ENCODE measurements at places on chromosomes 3 and 15.
A peak's percentile ranks its signal among the peaks of the same experiment; 100 is the strongest.

- peak; percentile 37 for DNase-seq
Measured at GRCh38 chr3:60948488-60948887, 302.8 kb downstream of the FHIT start.

DNA sequence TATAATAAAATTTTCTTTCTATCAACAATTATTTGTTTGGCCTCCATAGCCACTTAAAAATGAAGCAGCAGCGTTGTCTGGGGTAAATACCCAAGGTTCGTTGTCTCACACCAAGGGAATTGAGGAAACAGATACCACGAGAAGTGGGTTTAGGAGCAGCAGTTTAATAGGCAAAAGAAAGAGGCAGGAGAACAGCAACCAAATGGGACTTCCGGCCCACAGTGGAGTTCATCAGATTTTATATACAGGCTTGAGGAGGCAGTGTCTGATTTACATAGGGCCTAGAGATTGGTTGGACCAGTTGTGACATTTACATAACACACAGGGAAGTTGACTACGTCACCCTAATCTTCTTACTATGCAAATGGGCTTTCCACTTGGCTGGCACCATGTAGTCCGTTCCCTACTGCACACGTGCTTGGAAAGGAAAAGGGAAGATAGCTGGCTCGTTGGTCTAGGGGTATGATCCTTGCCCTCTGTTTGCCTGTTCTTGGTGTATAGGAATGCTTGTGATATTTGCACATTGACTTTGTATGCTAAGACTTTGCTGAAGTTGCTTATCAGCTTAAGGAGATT lies 61.5 kb upstream of the SETMAR start:
- DNase-seq, result no peak

- DNase-seq, result peak; percentile 38
Measured at GRCh38 chr3:65996589-65996988, 42.1 kb downstream of the MAGI1 start.

DNA sequence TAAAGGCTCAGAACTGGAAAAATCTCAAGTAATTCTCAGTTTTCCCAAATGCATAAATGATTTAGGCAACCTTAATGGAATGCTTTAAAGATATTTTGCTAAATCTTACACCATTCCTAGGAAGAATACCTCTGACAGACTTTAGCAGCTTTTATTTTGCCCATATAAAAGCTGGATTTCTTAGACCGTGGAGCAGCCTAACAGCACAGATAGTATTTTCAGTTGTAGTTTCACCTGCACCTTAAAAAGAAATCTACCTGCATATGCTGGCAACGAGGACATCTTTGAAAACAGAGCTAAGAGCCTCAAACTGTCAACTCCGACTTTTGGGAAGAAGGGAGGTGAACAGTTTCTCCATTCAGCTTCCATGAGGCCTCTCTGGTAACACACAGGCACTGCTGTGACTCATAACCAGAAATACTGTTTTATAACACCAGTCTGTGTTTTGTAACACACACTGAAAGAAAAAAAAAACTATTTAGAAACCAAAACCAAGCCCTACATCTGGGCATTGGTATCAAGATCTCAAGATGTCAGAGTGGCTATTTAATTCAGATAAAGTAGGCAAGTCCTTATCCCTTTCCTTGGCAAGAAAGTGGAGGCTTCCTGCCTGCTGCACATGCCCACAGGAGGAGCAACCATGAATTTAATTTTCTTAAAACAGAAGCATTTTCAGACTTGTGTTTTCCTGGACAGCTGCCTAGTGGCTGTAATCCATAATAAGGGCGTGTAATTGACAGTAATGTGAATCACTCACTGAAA lies 181.5 kb upstream of the ICE2 start:
- DNase-seq, result peak; percentile 82

DNA sequence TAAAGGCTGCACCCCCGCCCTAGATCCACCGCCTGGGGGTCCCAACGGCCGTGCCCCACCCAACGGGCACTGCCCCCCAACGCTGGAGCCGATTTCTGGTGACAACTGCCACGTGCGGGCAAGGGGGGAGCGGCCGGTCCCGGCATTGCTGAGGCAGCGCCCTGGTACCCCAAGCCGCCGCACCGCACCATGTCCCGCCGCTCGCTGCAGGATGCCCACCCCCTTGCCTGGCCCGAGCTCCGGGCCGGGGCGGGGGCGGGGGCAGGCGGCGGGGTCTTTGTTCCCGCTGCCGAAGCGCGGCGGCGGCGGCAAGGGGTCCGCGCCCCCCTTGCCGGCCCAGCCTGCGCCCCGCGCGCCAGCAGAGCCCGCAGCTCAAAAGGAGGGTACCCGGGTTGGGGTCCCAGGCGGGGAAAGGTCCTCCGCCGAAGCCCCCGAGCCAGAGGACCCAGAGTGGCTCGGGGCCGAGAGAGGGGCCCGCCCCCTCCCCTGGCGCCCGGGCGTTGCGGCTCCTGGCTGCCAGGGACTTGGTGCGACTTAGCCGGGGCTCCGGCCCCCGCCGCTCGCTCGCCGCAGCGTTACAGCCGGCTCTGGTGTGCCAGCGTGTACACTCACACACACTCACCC lies 678 bp downstream of the SEMA7A start:
- no peak for DNase-seq

DNA sequence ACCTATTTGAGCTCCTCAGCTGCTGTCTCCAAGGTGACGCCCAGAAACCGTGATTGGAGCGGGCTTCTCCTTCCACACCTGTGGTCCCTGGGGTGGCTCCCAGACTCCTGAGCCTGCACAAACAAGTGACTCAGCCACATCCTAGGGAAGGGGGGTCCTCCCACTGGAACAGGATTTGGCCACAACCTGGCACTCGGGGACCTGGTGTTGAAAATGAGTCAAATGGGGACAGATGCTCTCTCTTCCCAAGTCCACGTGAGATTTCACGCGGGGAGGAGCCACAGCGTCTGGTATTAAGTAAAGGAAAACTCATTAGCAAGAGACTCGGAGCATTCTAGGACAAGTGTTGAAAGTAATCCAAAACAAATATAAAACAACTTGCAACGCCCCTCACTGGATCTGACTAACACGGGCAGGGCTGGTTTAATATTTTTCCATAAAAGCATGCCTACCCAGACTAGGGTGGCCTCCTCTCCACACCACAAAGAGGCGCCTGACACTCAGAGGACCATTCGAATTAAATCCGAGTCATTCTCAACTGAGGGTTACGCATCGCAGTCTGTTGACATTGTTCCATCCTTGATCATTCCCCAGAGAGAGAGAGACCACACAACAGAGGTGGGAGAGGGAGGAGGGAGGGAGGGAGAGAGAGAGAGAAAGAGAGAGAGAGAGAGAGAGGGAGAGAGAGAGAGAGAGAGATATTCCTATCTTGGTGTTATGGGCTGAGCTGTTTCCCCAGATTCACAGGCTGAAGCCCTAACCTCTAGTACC lies 74.4 kb downstream of the MGLL start:
- DNase-seq, result peak; percentile 97

GRCh38 chr3:105417525-105418289 lies 51.0 kb downstream of the ALCAM start:
- DNase-seq, result peak; percentile 47

GRCh38 chr15:81176291-81176893 lies 20.3 kb upstream of the IL16 start:
- DNase-seq, result no peak

- DNase-seq, result no peak
Measured at GRCh38 chr15:90375071-90375470, 13.0 kb upstream of the IQGAP1 start.

DNA sequence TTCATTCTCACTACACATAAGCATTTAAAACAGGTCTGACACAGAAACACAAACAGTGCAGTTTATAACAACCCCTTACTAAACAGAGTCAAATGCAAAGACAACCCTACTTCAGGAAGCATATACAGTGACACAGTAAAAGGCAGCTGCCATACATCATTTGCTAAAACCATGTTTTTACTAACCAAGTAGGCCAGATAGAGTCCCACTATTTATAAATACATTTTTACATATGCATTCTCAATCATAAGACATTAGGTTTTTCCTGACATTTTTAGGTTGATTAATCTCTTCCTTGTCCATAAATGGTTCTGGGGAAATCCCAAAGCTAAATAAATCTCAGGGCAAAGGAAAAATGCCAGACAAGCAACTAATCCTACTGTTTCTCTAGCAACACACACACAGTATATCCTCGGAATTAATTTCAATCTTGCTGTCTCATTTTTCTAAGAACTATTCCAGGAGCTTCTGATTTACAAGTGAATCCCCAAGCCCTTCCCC lies 39.0 kb downstream of the CHAC1 start:
- peak; percentile 31 for DNase-seq

DNA sequence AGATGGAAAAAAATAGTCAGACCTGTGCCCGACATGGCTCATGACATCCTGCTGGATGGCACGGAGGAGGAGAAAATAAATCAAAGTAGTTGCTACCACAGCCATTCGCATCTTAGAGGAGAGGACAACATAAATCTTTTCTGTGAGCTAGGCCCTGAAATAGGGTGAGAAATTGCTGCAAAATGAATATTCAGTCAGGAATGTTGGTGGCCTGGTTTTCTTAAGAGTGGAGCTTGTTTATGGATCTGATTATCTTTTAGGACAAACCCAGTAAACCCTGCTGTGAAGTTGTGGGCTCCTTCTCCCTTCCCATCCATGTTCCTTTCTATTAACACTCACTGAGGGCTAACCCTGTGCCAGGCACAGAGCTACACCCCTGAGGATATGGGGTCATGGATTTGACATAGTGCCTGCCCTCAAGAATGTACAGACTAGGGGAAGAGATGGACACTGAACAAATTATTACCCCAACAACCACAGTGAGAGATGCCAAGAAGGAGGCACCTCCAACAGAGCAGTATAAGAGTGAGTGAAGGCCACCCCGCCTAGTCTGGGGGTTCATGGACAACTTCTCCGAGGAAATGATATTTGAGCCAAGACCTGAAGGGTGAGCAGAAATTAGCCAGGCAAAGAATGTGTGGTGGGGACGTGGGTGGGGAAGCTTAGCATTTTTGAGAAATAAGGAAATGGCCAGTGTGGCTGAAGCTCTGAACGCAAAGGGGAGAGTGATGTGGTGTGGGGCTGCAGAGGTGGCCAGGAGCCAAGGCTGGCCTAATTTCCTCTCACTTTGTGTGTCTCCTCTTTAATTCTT lies 68.9 kb upstream of the ARL8B start:
- DNase-seq, result peak; percentile 90

- DNase-seq, result no peak
Measured at GRCh38 chr15:98722645-98723044, 74.3 kb downstream of the IGF1R start.

DNA sequence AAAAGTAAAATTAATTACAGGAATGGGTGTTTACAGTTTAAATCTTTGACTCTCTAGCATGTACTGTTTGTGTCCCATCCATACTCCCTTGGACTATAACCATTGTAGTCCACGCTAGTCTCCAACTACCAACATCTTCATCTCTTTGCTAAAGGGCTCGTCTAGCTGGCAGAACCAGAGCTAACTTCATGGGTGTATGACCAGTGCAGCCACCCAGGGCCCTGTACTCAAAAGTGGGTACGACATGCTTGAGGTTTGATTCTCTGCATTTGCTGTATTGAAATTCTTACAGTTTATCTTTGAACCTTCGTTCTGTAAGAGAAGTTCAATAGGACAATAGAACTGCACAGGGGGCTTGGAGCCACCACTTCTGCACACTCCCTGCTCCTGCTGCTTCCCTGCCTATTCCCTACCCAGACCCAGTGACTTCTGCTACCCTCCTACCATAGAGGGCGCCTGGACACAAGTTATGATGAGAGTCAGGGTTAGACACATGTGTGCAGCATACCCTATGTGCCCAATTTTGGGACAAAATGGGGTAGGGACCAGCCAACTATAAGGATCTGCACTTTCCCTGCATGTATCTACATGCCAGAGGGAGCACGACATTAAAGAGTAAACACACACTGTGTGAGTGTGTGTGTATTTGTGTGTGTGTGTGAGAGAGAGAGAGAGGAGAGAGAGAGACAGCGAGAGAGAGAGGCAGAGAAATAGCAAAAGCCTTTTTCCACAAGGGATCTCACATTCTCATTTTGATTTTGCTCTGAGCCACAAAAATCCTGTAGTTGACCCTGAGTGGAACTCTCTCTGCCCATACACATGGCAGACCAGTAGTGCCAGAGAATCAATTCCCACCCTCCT lies 59.0 kb upstream of the NECTIN3 start:
- DNase-seq, result peak; percentile 5

DNA sequence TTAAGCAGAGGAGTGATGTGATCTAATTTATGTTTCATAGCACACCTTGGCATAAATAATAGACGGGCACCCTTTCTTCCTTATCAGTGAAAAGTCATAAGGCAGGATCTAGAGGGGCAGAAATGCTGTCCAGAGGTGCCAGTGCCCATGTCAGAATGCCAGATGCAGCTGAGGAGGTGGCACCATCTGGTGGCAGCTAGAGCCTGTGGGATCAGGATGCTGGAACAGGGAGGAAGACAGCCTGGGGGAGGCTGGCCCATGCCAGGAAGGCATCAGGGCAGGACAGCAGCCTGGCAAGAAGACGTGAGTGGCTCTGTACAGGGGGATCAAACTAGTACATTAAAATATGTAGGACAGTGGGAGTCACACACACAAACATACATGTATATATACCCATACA lies 16.5 kb downstream of the MYH15 start:
- no peak for DNase-seq

- DNase-seq, result no peak
Measured at GRCh38 chr3:180116203-180116602, 79.5 kb upstream of the PEX5L start.

DNA sequence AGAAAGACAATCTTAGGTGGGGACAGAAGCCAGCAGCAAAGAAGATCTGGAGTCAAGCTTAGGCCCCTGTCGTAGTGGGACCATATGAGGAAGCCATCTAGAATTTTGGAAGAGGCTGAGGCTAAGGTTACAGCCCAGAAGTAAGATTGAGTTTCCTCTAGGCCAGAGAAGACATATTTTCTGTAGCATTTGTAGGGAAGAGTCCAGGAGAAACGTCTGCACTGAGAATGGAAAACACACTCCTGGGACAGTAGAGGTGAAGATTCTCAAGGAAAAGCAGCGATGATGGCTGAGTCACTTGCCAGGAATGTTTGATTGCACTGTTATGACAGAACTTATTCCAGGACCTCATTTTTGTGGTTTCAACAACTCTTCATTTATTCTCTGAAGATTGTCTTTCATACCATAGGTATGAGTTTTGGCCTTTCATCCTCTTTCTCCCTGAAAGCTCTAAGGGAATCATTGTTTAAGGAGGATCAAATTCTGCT lies 107.2 kb downstream of the GTPBP8 start:
- peak; percentile 98 for DNase-seq

- DNase-seq, result peak; percentile 77
Measured at GRCh38 chr15:83871808-83872559, 218.1 kb downstream of the ADAMTSL3 start.

GRCh38 chr3:181329024-181329423 lies 339.5 kb upstream of the DNAJC19 start:
- no peak for DNase-seq

DNA sequence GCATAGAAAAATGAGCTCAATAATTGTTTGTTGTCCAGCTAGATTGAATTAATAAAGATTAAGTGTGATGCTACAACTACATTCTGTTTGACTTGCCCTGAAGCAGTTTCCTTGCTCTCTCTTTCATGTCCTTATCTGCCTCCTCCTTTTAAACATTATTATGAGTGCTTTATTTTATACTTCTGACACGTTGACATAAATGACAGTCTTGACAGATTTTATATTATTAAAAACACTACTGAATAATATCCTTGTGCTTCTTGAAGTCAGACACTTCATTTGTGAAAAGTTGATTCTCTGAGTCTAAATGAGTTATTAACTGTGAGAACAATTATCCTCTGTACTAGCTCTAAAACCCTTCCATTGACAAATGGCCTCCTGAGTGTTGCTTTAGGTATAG lies 58.2 kb downstream of the PLCL2 start:
- DNase-seq, result no peak
